ENCODE measurements at places on chromosomes 1 and 21.

GRCh38 chr1:9037476-9038337 is 11.5 kb upstream of the SLC2A7 start:
- no peak for DNase-seq

DNA sequence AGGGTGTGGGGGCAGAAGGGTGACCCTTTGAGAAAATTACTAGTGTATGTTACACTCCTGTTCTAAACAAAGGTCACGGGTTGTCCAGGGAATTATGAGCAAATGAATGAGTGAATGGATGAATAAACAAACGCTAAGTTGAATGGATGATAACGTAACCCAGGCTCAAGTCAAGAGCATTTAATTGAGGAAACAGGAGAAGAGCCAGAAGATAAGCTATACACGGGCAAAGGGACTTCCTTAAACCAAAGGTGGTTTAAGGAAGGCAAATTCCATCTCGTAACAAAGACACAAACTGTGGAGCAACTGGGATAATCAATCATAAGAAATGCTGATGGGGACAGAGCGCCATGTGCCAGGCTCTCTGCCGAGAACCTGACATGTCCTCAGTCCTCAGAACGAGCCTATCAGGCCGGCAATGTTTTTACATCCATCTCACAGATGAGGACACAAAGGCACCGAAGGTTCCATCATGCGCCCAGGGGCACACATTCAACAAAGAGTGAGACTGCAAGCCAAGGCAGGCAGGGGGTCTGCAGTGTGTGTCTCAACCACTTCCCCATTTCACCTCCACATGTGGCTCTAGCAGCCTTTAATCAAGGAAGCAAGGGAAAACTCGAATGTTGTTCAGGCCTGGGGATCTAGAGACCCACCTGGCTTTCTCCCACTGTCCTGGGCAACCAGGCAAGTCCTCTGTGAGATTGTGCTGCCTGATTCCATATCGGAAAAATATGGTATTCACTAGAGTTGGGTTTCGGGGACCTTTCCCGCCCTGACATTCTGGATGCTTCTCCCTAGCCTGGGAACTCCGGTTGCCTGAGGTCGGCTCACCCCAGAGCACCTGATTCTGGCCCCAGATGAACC is 126.8 kb upstream of the EDN2 start:
- no peak for DNase-seq

DNA sequence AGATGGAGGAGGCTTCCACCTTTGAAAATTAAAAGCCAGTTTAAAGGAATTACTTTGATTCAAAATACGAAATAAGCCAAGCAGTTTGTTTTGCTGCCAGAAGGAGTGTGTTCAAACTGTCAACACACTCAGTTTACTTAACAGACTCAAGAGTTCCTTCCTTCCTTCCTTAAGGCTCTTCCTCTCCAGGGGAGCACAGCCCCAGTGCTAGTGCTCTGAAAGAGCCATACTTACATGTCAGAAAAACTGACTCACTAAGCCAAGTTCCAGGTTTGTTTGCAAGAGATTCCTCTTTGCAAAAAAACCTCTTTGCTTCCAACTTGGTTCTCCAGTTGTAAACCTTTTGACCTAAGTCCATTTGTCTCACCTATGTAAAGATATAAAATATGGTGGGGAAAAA is 14.3 kb downstream of the SETD4 start:
- no peak for DNase-seq

GRCh38 chr1:170674239-170674638 is 10.3 kb downstream of the PRRX1 start:
- no peak for DNase-seq

- peak; percentile 40 for DNase-seq
Observed at GRCh38 chr1:161725908-161726472, 4.6 kb downstream of the FCRLB start.

GRCh38 chr1:150018165-150018564 is 7.6 kb upstream of the OTUD7B start:
- DNase-seq = no peak

GRCh38 chr21:14241297-14241696 is 25.3 kb downstream of the RBM11 start:
- DNase-seq = no peak

GRCh38 chr1:56788102-56788501 is 31.1 kb downstream of the FYB2 start:
- no peak for DNase-seq

DNA sequence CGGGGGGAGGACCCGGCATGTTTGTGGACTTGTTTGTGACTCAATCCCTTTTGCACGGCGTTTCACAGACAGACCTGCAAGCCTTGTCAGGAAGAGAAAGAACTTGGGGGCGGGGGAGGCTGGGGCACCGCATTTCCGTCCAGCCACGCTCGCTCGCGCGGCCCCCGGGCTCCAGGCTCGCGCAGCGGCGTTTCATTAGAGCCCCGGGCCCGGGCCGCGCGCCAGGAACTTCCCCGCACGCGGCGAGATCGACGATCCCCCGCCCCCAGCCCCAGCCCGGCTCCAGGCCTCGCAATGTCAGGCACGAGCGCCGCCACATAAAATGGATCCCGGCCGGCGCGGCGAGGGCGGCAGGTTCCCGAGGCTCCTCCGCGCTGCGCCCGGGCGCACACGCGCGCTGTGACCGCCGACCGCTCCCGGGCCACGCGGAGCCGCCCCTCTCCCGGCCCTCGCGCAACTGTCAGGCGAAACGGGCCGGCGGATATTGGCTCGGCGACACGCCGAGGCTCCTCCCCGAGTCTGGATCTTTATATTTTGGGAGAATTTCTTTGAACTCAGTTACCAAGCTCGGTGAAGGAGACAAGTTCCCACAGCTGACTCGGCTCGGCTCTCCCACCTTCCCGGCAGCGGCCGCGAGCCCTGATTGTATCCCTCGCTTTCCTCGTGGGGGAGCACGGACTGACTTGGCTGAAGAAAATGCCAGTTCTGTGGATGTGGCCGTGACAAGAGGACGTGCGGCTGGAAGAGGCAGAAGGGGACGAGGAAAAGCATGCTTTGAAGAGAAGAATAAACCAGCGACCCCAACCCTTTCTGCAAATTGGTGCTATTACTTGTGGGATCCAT is at the start of gene KIF26B:
Gene KIF26B (plus strand): TSS at position 557 of the 843 bp plus-strand sequence. CDS start 440 bp downstream, outside the sequence.
- DNase-seq = no peak

DNA sequence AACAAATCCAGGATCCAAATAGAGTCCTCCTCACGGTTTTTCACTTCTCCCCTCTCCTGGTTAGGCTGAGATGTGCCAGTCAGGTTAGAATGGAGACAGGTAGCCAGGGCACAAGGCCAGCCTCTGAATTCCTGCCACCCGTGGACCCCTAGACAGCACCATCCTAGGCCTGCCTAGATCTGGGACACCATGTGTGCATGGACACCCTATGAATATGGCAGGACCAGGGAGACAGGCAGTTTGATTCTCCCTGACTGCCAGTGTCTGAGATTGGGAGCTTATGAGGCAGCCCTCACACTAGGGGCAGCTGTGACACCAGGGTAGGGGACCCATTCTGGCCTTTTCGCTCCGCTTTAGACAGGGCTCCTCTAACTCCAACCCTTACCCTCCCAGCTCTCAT is 7.5 kb downstream of the AVPR1B start:
- no peak for DNase-seq

DNA sequence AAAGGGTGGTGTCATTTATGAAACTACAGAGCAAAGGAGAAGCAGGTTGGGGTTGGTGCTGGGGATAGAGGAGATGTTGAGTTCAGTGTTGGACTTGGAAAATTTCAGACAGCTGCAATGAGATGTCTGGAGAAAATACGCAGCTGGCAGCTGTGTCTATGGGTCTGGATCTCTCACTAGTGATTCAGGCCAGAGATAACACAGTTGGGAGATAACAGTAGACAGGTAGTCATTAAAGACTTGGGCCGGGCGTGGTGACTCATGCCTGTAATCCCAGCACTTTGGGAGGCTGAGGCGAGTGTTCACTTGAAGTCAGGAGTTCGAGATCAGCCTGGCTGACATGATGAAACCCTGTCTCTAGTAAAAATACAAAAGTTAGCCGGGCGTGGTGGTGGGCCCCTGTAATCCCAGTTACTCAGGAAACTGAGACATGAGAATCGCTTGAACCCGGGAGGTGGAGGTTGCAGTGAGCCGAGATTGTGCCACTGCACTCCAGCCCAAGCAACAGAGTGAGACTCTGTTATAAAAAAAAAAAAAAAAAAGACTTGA is 2.5 kb upstream of the TFAP2E start:
- no peak for DNase-seq

DNA sequence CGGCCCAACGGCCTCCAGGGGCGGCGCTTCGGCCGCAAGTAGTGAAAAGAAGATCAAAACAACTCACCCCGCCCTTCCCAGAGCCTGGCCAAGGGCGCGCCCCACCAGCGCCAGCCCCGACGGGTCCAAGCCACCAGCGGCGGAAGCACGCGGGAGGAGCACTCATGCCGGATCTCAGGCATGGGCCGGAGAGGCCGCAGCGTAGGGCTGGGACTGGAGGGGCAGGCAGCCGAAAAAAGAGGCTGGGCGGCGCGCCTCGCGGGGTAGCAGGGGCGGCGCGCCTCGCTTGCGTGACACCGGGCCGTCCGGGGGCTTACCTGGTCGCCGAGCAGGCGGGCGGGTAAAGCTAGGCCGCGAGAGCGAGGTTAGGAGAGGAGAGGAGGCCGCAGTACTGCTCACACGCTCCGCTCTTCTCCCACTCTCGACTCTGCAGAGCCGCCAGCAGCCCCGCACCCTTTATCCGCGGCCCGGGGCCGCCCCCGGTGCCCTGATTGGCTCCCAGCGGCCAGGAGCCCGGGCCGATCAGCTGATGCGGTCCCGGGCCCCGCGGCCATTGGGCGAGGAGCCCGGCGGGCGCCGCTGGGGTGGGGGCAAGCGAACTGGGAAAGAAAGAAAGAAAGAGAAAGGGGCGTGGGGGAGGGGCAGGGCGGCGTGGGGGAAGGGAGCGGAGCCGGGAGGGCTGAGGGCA is at the start of gene GLUL:
Gene GLUL (minus strand): TSS at position 429 of the 688 bp plus-strand sequence. CDS start 3,053 bp downstream, outside the sequence.
- DNase-seq = peak; percentile 90

- no peak for DNase-seq
Observed at GRCh38 chr1:29635501-29636263, 399.4 kb downstream of the PTPRU start.

- DNase-seq = no peak
Observed at GRCh38 chr21:21034036-21034435, 35.8 kb downstream of the NCAM2 start.

- no peak for DNase-seq
Observed at GRCh38 chr1:163367721-163368120, 46.0 kb downstream of the NUF2 start.

DNA sequence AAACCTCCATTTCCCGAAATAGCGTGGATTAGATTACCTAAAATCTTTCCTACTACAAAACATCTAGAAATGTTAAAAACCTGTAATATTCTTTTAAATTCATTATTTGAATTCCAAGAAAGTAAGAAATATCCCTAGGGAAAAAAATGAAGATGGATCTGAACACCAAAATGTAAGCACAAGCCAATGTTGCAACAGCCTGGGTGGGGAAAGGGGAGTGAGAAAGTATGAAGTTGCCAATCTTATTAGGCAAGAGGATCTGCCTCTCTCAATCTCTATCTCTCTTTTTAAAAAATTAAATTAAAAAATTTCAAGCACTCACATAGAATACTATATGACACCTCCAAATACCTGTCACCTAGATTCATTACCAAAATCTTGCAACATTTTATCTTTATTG is 74.9 kb upstream of the IRF2BP2 start:
- no peak for DNase-seq

- peak; percentile 64 for DNase-seq
Observed at GRCh38 chr1:9724706-9725476, 73.4 kb downstream of the PIK3CD start.

- DNase-seq = no peak
Observed at GRCh38 chr1:232911027-232911599, 39.3 kb upstream of the NTPCR start.

GRCh38 chr1:13757693-13758092 is 57.7 kb downstream of the PRDM2 start:
- DNase-seq = no peak

GRCh38 chr1:118947003-118947765 is 41.0 kb downstream of the TBX15 start:
- no peak for DNase-seq

GRCh38 chr1:47532921-47533792 is 95.3 kb downstream of the FOXD2 start:
- DNase-seq = no peak

GRCh38 chr1:154256686-154257085 is 15.7 kb upstream of the HAX1 start:
- no peak for DNase-seq

GRCh38 chr1:230066031-230066430 is 1.0 kb upstream of the GALNT2 start:
- no peak for DNase-seq

- DNase-seq = no peak
Observed at GRCh38 chr1:15954316-15954715, 21.6 kb downstream of the ZBTB17 start.

DNA sequence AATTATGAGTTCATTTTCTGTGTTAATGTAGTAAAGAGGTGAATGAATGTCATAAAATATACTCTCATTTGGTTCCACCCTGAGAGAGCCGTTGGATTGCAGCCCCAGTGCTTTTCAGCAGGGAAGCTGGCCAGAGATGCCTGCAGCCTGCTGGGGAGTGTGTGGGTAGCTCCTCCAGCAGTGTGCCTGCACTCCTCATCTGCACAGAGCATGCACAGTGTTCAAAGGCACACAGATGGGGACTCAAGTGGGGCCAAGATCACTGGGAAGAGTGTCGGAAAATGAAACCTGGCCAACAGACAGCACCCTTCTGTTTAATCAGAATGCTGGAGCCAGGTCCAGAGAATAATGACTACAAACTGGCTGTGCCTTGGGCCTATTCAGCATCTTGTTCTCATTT is 206.8 kb downstream of the ST6GALNAC3 start:
- DNase-seq = no peak

DNA sequence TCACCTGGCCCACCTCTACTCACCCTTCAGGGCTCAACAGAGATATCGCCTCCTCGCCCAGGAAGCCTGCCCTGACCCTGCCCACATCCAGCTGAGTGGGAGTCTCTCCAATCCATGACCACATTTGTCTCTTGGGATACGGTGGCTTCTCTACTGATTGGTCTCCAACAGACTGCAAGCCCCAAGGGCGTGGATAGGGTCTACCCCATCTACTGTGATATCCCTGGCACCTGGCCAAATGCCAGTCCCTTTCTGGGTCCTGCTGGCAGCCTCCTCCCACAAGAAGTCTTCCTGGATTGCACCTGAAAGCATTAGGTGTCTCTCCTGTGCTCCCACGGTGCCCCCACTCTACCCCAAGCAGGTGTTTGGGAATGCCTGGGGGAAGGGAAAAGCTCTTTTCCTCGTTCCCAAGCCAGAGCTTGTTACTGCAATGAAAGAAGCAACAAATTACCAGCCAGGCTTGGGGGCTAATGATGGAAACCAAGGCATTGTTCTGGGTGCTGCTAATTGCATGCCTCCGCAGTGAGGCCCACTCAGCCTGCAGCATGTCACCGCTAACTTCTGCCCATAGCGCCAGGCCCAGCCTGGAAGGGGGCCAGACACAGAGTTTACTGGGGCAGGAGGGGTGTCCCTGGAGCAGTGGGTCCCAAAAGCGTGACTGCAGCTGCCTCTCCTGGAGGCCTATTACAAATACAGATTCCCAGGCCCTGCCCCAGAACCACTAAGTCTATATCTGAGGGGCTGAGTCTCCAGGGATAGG is 90.7 kb upstream of the IFFO2 start:
- no peak for DNase-seq

DNA sequence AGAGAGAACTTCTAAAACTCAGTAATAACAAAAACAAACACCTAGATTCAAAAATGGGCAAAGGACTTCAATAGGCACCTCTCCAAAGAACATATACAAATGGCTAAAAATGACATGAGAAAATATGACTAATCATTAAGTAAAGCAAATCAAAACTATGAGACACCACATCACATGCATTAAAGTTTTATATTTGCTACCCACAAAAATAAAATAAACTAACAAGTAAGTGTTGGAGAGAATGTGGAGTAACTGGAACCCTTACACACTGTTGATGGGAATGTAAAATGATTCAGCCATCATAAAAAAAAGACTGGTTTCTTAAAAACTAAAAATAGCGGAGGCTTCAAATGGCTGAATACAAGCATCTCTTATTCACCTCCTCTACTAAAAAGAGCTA is 262.1 kb upstream of the PKN2 start:
- DNase-seq = no peak

Measured in hematopoietic multipotent progenitor cell treated with erythropoietin and hydrocortisone succinate and interleukin-3 and kit ligand, for 15 days (in vitro differentiated cells).